Common myeloid progenitor, CD34-positive (primary cell): ENCODE measurements at places on chromosomes 6 and 20.

GRCh38 chr6:130766239-130767144, 60.7 kb upstream of the SMLR1 start:
- H3K36me3 ChIP-seq: no peaks in the 10 kb centered on the region
- no peak for DNase-seq
- H3K4me1 ChIP-seq: no peaks in the 10 kb centered on the region
- H3K27me3 ChIP-seq: peaks cover 10% of the 10 kb centered on the region

GRCh38 chr6:30061858-30062458, 893 bp downstream of the POLR1H start:
- no peaks in the 10 kb centered on the region for H3K27me3 ChIP-seq
- H3K36me3 ChIP-seq: peaks cover 5% of the 10 kb centered on the region
- peak overlapping the region; percentile 97 for H3K27ac ChIP-seq
- peaks cover 18% of the 10 kb centered on the region for H3K4me1 ChIP-seq
- H3K4me3 ChIP-seq: peak overlapping the region; percentile 100

DNA sequence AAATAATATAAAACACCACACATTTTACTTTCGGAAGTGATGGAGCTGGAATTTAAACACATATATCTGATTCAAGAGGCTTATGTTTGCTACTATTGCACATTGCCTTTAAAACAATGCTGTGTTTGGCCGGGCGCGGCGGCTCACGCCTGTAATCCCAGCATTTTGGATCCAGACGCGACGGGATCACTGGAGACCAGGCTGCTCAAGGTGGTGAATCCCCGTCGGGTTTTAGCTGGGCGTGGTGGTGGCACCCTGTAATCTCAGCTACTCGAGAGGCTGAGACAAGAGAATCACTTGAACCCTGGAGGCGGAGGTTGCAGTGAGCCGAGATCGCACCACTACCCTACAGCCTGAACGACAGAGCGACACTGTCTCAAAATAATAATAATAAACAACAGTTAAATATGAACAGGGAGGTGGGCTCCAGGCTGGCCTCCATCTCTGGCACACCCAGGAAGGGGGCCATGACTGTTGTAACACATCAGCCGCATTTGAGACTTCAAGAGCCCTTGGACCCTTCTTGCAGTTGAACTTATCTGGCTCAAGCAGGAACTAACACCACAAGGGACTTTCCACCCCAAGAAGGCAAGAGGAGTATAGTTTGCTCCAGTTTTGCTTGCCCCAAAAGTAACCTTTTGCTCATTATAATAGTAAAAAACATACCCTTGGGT, 127.1 kb upstream of the ZNF184 start:
- no peaks in the 10 kb centered on the region for H3K36me3 ChIP-seq
- H3K4me1 ChIP-seq: no peaks in the 10 kb centered on the region
- H3K27ac ChIP-seq: no peak overlapping the region
- H3K4me3 ChIP-seq: no peak overlapping the region

DNA sequence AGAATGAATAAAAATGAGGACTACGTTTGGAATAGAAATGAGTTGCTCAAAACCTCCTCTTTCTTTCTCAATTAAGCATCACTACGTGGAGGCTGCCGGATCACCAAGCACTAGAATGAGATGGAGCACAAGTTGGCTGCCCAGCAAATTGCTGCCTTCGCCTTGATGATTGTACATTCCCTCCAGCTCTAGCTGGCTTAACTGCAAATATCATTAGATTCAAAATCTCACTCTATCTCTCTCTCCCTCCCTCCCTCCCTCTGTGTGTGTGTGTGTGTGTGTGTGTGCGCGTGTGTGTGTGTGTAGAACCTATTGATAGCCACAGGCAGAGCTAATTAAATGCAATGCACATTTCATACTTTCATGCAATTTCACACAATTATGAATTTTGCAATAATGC, 310.7 kb upstream of the CDH4 start:
- H3K36me3 ChIP-seq: no peaks in the 10 kb centered on the region
- H3K4me3 ChIP-seq: no peak overlapping the region
- H3K27ac ChIP-seq: no peak overlapping the region

- H3K27me3 ChIP-seq: no peaks in the 10 kb centered on the region
- no peak overlapping the region for H3K27ac ChIP-seq
- DNase-seq: no peak
- no peaks in the 10 kb centered on the region for H3K36me3 ChIP-seq
- H3K4me3 ChIP-seq: no peak overlapping the region
Measured at GRCh38 chr6:142716097-142716496, 228.9 kb downstream of the HIVEP2 start.

GRCh38 chr6:29680904-29681303, at the start of gene ZFP57:
TSS of gene ZFP57 (minus strand) at chr6:29681152. CDS start at chr6:29677003, 4,149 bp downstream.
- H3K36me3 ChIP-seq: no peaks in the 10 kb centered on the region
- no peak for DNase-seq
- peaks cover 8% of the 10 kb centered on the region for H3K4me1 ChIP-seq
- H3K27ac ChIP-seq: no peak within 1 kb of the TSS
